B cell (primary cell): ENCODE measurements at places on chromosomes 12 and 14.
A peak's percentile ranks its signal among the peaks of the same experiment; 100 is the strongest.

DNA sequence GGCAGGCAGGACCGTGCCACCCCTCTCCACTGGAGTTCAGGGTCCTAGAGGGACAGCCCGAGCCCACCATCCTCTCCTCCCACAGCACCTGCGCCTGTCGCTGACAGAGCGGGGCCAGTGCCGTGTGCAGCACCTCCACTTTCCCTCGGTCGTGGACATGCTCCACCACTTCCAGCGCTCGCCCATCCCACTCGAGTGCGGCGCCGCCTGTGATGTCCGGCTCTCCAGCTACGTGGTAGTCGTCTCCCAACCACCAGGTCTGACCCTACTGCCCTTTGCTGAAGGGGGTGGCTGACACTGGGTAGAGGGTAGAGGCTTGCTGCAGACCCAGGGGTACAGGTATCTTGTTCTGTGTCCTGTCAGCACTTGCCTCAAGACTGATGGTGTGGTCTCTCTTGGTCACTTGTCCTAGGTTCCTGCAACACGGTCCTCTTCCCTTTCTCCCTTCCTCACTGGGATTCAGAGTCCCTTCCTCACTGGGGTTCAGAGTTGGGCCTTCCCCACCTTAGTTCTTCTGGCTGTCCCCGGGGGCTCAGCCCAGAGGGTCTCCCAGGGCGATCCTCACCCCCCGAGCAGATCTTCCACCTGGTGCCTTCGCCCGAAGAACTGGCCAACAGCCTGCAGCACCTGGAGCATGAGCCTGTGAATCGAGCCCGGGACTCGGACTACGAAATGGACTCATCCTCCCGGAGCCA lies 42.0 kb downstream of the SH2B3 start:
- peaks cover 56% of the 10 kb centered on the region for H3K36me3 ChIP-seq
- DNase-seq: peak; percentile 16
- no peak overlapping the region for H3K4me3 ChIP-seq
- H3K4me1 ChIP-seq: peaks cover 35% of the 10 kb centered on the region
- peak overlapping the region; percentile 64 for H3K27ac ChIP-seq

DNA sequence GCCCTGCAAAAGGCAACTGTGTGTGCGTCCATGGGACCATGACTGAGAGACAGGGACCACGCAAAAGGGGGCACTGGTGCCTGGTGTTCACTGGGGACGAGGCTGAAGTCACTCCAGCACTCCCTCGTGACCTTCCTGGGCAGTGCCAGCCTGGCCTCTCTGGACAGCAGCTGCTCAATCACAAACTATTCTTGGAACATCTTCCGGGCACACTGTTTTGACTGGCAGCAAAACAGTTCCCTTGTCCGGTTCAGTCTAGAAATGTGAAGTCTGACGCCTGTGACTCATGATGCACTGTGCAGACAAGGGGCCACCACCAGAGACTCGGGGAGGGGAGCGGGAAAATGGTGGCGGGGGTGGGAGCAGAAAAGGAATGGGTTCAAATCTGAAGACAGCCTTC lies 20.8 kb downstream of the SNRNP35 start:
- no peaks in the 10 kb centered on the region for H3K27me3 ChIP-seq
- H3K27ac ChIP-seq: no peak overlapping the region

DNA sequence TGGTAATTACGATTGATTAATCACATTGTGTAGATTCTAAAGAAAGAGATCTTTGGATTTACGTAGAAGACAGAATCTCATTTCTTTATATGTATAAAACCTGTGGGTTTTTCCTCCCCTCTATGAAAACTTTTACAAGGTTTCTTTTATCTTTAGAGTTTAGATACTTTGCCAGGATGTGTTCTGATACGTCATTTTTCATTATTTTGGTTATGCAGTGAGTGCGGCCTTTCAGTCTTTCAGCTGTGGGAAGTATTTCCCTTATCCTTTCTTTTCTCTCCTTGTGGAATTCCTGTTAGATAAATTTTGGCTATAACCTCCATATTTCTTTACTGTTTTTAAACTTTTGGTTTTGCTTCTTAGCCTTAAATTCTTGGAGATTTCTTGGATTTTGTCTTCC lies 92.7 kb downstream of the TTLL5 start:
- no peak overlapping the region for H3K4me3 ChIP-seq
- no peak overlapping the region for H3K27ac ChIP-seq
- DNase-seq: no peak
- peaks cover 7% of the 10 kb centered on the region for H3K4me1 ChIP-seq
- H3K36me3 ChIP-seq: peaks cover 3% of the 10 kb centered on the region
- H3K27me3 ChIP-seq: no peaks in the 10 kb centered on the region

GRCh38 chr14:96001866-96002497 lies 37.2 kb upstream of the C14orf132 start:
- no peak for DNase-seq
- H3K36me3 ChIP-seq: no peaks in the 10 kb centered on the region
- H3K4me3 ChIP-seq: no peak overlapping the region

GRCh38 chr14:66076176-66076575 lies 410.0 kb upstream of the CCDC196 start:
- no peak overlapping the region for H3K27ac ChIP-seq
- no peaks in the 10 kb centered on the region for H3K27me3 ChIP-seq
- no peaks in the 10 kb centered on the region for H3K36me3 ChIP-seq
- DNase-seq: no peak
- no peaks in the 10 kb centered on the region for H3K4me1 ChIP-seq
- no peak overlapping the region for H3K4me3 ChIP-seq

- H3K4me3 ChIP-seq: no peak overlapping the region
- H3K4me1 ChIP-seq: peaks cover 3% of the 10 kb centered on the region
- peaks cover 7% of the 10 kb centered on the region for H3K36me3 ChIP-seq
These were observed 7.9 kb downstream of the DYNC1H1 start for GRCh38 chr14:101972126-101972866.

GRCh38 chr14:100547633-100548294 lies 39.5 kb downstream of the BEGAIN start:
- peaks cover 25% of the 10 kb centered on the region for H3K4me1 ChIP-seq
- H3K36me3 ChIP-seq: no peaks in the 10 kb centered on the region
- H3K27ac ChIP-seq: no peak overlapping the region
- H3K27me3 ChIP-seq: no peaks in the 10 kb centered on the region
- H3K4me3 ChIP-seq: peak overlapping the region; percentile 68

DNA sequence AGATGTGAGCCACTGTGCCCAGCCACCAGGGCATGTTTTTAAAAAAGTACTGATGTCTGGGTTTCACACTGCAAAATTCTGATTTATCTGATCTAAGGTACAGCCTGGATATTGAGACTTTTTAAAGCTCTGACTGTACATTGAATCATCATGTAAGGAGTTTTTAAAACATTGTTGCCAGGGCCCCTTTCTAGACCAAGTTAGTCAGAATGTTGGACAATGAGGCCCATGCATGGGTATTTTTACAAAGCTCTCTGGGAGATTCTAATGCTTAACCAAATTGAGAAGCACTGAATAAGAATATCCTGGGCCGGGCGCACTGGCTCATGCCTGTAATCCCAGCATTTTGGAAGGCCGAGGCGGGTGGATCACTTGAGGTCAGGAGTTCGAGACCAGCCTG lies 16.7 kb downstream of the TMEM19 start:
- no peak overlapping the region for H3K27ac ChIP-seq
- no peak overlapping the region for H3K4me3 ChIP-seq
- H3K36me3 ChIP-seq: peaks cover 11% of the 10 kb centered on the region
- peaks cover 12% of the 10 kb centered on the region for H3K4me1 ChIP-seq

GRCh38 chr12:74499192-74499591 lies 38.4 kb upstream of the ATXN7L3B start:
- no peaks in the 10 kb centered on the region for H3K27me3 ChIP-seq
- DNase-seq: no peak
- no peaks in the 10 kb centered on the region for H3K4me1 ChIP-seq

- no peak for DNase-seq
- H3K4me1 ChIP-seq: peaks cover 21% of the 10 kb centered on the region
- no peak overlapping the region for H3K27ac ChIP-seq
- H3K36me3 ChIP-seq: no peaks in the 10 kb centered on the region
These were observed 253.1 kb upstream of the PELI2 start for GRCh38 chr14:55864890-55865655.

GRCh38 chr14:100666403-100666802 lies 60.3 kb upstream of the DLK1 start:
- DNase-seq: no peak
- no peaks in the 10 kb centered on the region for H3K4me1 ChIP-seq
- H3K36me3 ChIP-seq: no peaks in the 10 kb centered on the region
- H3K27me3 ChIP-seq: no peaks in the 10 kb centered on the region
- no peak overlapping the region for H3K27ac ChIP-seq

- no peaks in the 10 kb centered on the region for H3K36me3 ChIP-seq
- H3K4me1 ChIP-seq: peaks cover 7% of the 10 kb centered on the region
- H3K4me3 ChIP-seq: no peak overlapping the region
- no peak for DNase-seq
- no peak overlapping the region for H3K27ac ChIP-seq
- H3K27me3 ChIP-seq: no peaks in the 10 kb centered on the region
These were observed 29.2 kb downstream of the ISCA2 start for GRCh38 chr14:74522740-74523139.

DNA sequence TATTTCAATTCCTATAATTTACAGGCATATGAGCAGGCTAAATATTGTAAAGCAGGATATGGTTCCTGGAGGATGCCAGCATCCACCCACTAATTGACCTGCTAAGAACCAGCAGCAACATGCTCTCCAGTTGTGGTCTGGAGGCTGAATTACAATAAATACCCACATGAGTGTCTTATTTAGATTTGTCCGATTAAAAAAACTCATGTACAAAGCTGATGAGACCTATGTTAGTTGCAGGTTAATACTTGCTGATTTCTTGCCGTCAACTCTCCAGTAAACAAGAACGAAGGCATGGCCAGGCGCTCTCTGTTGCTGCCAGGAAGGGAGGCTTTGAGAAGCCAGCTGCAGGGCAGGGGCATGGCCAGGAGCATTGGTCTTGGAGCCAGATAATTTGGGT lies 169.3 kb upstream of the PRICKLE1 start:
- no peaks in the 10 kb centered on the region for H3K4me1 ChIP-seq
- H3K4me3 ChIP-seq: no peak overlapping the region
- DNase-seq: no peak
- H3K27me3 ChIP-seq: no peaks in the 10 kb centered on the region

- no peaks in the 10 kb centered on the region for H3K36me3 ChIP-seq
- H3K4me3 ChIP-seq: peak overlapping the region; percentile 15
- H3K27ac ChIP-seq: peak overlapping the region; percentile 68
These were observed 5.8 kb upstream of the PUS1 start for GRCh38 chr12:131923260-131923659.

DNA sequence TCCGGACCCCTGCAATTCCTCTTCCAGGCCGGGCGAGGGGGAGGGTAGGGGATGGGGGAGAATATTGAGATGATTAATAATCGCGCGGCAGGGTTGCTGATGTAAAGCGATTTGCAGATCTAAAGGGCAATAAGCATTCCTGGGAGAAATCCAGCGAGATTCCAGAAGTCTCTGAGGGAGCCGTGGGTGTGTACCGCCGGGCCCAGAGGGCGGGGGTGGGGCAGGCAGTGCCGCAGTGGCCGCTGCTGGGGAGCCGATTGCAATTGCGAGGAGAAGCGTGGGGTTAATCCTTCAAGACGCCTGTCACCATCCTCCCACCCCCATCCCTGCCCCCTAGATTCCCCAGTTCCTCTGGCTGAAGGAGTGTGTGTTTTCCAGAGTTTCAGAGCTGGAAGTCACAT lies 16.4 kb downstream of the FOS start:
- peak overlapping the region; percentile 71 for H3K4me3 ChIP-seq
- peaks cover 28% of the 10 kb centered on the region for H3K4me1 ChIP-seq
- DNase-seq: peak; percentile 50
- no peaks in the 10 kb centered on the region for H3K27me3 ChIP-seq

DNA sequence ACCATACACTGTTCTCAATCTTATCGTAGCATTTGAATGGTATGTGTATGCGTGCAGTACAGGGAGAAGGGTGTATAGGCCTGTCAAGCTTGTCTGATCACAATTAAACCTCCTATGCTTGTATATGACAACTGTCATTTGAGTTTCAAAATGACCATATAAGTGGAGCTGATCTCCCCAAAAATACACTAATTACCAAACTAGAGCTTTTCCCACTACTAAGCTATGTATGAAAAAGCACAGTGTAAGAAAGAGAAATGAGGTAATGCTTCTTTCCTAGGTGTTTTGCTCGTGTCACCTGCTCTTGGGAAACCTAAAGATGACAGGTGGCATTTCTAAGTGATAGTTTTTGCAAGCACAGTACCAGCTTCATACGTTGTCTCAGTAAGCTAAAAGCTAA lies 1.1 kb upstream of the STK38L start:
- peaks cover 30% of the 10 kb centered on the region for H3K4me1 ChIP-seq
- no peak for DNase-seq
- H3K4me3 ChIP-seq: no peak overlapping the region
- H3K36me3 ChIP-seq: no peaks in the 10 kb centered on the region

GRCh38 chr12:76276499-76277151 lies 71.6 kb downstream of the BBS10 start:
- no peaks in the 10 kb centered on the region for H3K36me3 ChIP-seq
- H3K4me3 ChIP-seq: no peak overlapping the region
- H3K4me1 ChIP-seq: no peaks in the 10 kb centered on the region
- no peaks in the 10 kb centered on the region for H3K27me3 ChIP-seq

GRCh38 chr14:49692193-49692757 lies 645 bp upstream of the KLHDC1 start:
- H3K4me1 ChIP-seq: peaks cover 9% of the 10 kb centered on the region
- no peaks in the 10 kb centered on the region for H3K36me3 ChIP-seq
- no peak for DNase-seq
- H3K27ac ChIP-seq: no peak overlapping the region
- H3K4me3 ChIP-seq: peak overlapping the region; percentile 73
- no peaks in the 10 kb centered on the region for H3K27me3 ChIP-seq

- DNase-seq: no peak
- H3K4me1 ChIP-seq: no peaks in the 10 kb centered on the region
- no peak overlapping the region for H3K27ac ChIP-seq
- no peaks in the 10 kb centered on the region for H3K27me3 ChIP-seq
- H3K36me3 ChIP-seq: no peaks in the 10 kb centered on the region
These were observed 49.8 kb downstream of the SLC6A12 start for GRCh38 chr12:164207-164606.

DNA sequence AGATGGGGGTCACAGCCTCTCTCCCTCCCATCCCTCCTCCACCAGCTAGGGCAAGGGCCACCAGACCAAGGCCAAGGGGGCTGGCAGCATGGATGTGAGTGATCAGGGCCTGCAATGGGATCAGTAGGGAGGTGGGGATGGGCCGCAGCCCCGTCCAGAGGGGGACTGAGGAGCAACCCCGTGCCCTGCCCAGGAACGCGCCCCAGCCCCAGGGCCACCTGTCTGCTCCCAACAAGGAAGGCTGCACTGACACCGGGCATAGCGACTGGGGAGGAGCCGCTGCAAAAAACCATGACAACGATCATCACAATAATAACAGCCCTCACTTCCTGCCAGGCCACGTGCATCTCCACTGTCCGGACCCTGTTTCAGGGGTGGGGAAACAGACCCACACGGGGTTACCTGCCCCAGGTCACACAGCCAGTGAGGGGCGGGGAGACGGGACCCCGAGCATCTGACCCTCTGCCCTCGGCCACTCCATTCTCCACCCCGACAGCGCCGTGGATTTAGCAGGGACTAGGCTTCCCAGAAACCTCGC lies 24.3 kb downstream of the NCOR2 start:
- peak overlapping the region; percentile 63 for H3K27ac ChIP-seq
- DNase-seq: peak; percentile 70
- peaks cover 4% of the 10 kb centered on the region for H3K36me3 ChIP-seq
- H3K4me1 ChIP-seq: peaks cover 42% of the 10 kb centered on the region
- no peaks in the 10 kb centered on the region for H3K27me3 ChIP-seq

DNA sequence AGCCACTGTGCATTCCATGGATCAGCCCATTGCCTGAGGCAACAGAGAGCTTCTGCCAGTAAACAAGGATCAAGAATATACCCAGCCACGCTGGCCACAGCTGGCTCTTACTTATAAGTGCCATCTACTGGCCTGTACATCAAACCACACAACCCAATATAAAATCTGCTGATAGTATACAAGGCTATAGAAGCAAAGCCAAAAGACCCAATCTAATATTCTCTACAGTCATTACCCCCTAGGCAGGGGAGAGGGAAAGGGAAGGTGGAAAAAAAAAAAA lies 4.4 kb upstream of the FAM186B start:
- H3K4me3 ChIP-seq: no peak overlapping the region
- no peaks in the 10 kb centered on the region for H3K4me1 ChIP-seq
- no peak overlapping the region for H3K27ac ChIP-seq
- no peaks in the 10 kb centered on the region for H3K36me3 ChIP-seq
